Stimulated activated CD8-positive, alpha-beta memory T cell treated with anti-CD3 and anti-CD28 coated beads, Interleukin-7, amount 100 ng/mL, for 1 hour (primary cell): ENCODE measurements at places on chromosomes 2 and 18.

DNA sequence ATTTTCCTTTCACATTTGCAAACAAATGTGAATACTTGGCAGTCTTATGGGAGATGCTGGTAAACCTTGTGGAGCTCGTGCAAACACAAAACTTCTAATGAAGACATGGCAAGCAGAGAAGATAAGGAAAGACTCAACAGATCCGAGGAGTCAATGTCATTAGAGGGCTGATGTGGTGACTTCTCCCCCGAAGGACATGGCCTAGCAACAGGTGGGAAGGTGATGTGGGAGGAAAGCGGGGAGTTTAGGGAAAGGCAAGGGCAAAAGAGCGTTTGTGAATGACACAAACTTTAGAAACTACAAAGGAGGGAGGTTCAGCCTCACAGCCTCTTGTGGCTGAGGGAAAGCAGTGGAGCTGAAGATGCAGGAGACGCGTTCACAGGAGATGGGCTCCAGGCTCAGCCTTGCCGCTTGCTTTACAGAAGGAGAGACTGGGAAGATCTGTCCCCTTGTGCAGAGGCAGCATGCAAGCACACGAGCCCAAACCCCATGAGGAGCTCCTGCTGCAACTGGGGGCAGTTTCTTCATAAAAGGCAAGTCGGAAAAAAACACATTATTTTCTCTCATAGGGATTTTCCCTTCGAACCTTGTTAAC lies 86.6 kb downstream of the SOWAHC start:
- DNase-seq = no peak

DNA sequence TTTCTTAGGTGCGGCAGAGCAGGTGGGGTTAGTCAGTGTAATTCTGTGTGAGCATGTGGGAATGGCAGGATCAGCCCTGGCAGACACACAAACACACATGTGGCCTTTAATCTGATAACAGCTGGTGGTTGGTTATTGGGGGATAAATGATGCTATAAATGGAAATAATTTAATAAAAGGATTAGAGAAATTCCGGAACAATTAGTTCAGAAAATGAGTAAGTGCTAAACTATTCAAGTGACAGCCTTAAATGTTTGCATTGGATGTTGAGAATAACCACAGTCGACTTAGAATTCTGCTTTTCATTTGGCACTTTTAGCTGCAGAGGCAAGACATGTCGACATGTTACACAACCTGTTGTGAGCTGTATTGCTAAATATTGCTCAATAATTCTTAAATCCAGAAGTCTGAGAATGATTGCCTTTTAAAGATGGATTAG lies 7.2 kb downstream of the SMYD1 start:
- no peak for DNase-seq

DNA sequence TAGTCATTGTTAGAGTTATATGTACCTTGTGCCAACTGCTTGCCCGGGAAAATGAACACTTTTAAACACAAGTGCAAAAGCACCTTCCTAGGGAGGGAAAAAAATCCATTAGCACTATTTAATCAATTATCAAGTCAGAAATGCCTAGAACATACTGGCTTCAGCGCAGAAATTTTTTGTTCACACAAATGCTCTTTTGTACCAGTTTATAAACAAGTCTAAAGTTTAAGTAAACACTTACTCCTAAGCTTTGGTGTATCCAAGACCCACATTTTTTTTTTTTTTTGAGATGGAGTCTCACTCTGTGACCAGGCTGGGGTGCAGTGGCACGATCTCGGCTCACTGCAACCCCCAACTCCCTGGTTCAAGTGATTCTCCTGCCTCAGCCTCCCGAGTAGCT lies 30.6 kb downstream of the GFPT1 start:
- no peak for DNase-seq

- DNase-seq = no peak
These were observed 2.0 kb upstream of the DSEL start for GRCh38 chr18:67518566-67518965.

GRCh38 chr2:204336153-204336744 lies 209.0 kb upstream of the PARD3B start:
- no peak for DNase-seq

DNA sequence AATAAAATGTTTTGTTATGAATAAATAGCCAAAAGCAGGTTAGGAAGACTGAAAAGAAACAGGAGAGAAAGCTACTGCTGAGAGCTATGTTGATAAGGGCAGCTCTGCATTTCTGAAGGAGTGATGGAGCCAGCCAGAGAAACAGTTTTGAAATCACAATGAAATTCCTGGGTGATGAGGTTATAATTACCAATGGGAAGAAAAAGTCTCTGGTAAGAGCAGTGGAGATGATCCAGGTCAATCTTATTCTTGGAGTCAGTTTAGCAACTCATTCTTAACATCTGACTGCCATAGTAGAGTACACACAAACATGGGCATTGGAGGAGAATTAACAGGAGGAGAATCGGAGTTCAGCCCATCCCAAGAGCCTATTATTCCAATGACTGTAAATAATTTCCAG lies 2.4 kb downstream of the ALKAL2 start:
- no peak for DNase-seq

GRCh38 chr2:146415291-146415690 lies 1429.5 kb upstream of the ACVR2A start:
- DNase-seq = no peak

GRCh38 chr18:42360716-42361115 lies 405.7 kb downstream of the PIK3C3 start:
- no peak for DNase-seq

- DNase-seq = no peak
These were observed 69.1 kb downstream of the ACVR2A start for GRCh38 chr2:147913701-147914480.

DNA sequence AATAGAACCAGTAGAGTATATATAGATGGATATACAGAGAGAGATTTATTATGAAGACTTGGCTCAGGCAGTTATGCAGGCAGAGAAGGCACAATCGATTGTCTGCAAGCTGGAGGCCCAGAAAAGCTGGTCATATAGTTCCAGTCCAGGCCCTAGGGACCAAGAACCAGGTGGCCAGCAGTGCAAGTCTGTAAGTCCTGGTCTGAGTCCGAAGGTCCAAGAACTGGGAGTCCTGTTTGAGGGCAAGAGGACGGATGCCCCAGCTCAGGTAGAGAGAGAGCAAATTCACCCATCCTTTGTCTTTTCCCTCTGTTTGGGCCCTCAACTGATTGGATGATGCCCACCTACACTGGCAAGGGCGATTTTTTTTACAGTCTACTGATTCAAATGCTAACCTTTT lies 164.6 kb downstream of the CAMKMT start:
- DNase-seq = no peak

GRCh38 chr2:156892467-156893281 lies 364.8 kb upstream of the GALNT5 start:
- DNase-seq = no peak

DNA sequence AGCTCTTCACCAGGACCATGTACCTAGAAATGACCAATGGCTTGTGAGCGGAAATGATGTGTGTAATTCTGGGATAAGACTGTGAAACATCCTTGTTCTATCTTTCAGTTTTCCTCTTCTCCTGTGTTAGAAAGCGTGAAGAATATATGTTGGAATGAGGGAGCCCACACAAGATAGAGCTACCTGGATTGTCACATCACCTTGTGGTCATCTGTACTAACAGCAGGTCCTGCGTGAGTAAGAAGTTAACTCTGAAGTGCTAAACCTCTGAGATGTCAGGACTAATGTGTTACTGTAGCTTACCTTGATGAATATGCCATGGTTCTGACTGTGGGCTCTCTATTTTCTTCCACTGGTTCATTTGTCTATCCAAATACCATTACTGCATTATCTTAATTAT lies 75.6 kb downstream of the FASTKD2 start:
- DNase-seq = no peak

GRCh38 chr2:38155-38554 lies 8.2 kb downstream of the FAM110C start:
- DNase-seq = no peak

- DNase-seq = no peak
These were observed 683 bp upstream of the DNAJC27 start for GRCh38 chr2:24972315-24972961.

DNA sequence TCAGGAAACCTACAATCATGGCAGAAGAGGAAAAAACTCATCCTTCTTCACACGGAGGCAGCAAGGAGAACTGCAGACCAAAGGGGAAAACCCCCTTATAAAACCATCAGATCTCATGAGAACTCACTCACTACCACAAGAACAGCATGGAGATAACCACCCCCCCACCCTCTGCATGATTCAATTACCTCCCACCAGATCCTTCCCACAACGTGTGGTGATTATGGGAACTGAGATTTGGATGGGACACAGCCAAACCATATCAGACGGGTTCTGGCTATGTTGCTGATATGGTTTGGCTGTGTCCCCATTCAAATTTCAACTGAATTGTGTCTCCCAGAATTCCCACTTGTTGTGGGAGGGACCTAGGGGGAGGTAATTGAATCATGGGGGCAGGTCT lies 28.7 kb upstream of the CCDC150 start:
- DNase-seq = no peak

GRCh38 chr2:136962105-136962725 lies 196.9 kb downstream of the THSD7B start:
- no peak for DNase-seq

DNA sequence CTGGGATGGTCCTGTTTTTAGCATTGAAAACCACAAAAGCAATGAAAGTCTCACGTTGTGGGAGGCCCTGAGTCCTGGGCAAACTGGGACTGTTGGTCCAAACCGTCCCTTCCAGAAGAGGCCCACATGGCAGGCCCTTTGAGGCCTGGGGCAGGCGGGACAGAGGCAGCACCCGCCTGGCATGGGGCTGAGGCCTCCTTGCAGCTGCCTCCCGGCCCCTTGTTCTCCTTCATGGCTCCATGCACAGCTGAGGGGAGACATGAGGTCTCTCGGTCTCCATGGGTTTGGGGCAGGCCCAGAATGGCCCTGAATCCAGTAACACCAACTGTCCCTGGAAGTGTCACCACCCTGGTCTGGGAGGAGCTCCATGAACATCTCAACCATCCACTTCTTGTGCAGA lies 61.9 kb downstream of the RRM2 start:
- DNase-seq = no peak

GRCh38 chr2:205814039-205814364 lies 131.7 kb downstream of the NRP2 start:
- DNase-seq = no peak

GRCh38 chr2:23557455-23557854 lies 172.5 kb downstream of the KLHL29 start:
- DNase-seq = no peak
